ENCODE measurements at places on chromosomes 1 and 21.

GRCh38 chr1:180002437-180002836, 47.8 kb downstream of the CEP350 start:
- no peak for DNase-seq

GRCh38 chr1:234230414-234230862, 142.8 kb upstream of the COA6 start:
- no peak for DNase-seq

DNA sequence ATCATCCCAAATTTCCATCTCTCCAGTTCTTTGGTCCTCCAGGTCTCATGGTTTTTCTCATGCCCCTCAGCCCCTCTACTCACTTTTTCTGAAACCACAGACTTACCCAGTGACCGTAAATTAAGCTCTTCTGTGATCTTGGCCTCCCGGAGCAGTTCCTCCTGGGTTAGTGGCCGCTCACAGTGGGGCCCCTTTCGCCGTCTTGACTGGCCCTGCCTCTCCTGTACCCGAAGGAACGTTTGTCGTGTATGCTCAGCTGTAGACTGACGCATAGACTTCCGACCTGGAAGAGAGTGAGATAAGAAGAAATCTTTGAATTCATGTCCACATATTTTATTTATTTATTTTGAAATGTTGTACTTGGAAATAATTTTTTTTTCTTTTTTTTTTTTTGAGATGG, 5.8 kb downstream of the VPS72 start:
- DNase-seq, result no peak

- peak; percentile 32 for DNase-seq
These were observed 96.9 kb downstream of the PAPPA2 start for GRCh38 chr1:176559878-176560277.

DNA sequence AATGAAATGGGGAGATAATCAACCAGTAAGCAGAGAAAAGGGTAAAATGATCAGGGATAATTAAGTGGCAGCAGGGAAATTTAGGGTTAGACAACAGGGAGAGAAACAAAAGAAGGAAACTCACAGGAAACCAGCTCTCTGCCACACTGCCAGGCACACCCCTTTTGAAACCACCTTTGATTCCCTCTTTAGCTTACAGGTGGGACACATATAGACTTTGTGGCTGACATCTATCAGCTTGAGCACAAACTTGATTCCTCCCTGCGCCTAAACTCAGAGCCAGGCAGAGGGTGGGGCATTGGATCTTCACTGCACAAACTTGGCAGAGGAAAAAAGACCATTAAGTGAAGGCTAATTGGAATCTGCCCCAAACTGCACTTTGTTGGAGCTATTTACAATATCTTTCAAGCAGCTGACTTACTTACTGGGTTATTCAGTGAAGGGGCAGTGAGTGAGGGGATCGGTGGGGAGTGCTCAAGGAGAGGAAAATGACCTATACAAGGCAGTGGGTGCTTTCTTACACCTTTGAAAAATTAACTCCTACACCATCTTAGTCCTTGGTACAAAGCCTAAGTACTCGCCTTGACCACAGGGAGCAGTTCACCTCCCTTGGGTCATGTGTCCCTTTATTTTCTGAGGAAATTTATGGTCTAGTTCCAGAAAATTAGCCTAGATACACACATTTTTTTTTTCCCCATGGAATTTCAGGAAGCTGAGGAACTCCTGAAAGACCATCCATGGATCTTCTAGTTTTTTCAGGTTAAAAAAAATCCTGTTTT, 60.2 kb downstream of the PBX1 start:
- no peak for DNase-seq

DNA sequence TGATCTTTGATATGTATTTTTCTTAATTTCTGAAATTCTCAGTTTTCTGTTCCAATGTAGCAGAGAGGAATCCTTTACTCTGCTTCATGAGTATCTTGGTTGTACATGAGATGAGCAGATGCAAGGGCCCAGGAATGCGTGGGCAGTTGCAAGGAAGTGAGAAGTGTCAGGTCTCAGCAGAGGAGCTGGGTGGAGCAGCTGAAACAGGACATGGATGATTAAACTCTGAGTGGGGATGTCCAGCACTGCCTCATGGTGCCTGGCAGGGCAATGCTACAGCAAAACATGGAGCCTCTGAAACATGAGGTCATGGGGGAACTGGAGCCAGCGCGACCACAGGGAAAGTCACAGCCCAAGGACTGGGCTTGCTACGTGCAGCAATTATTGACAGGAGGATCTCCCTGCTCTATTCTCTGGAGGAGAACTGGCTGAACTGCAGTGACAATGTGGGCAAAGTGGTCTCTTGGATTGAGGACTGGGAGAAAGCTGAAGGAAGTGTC, 48.4 kb downstream of the COLGALT2 start:
- no peak for DNase-seq

DNA sequence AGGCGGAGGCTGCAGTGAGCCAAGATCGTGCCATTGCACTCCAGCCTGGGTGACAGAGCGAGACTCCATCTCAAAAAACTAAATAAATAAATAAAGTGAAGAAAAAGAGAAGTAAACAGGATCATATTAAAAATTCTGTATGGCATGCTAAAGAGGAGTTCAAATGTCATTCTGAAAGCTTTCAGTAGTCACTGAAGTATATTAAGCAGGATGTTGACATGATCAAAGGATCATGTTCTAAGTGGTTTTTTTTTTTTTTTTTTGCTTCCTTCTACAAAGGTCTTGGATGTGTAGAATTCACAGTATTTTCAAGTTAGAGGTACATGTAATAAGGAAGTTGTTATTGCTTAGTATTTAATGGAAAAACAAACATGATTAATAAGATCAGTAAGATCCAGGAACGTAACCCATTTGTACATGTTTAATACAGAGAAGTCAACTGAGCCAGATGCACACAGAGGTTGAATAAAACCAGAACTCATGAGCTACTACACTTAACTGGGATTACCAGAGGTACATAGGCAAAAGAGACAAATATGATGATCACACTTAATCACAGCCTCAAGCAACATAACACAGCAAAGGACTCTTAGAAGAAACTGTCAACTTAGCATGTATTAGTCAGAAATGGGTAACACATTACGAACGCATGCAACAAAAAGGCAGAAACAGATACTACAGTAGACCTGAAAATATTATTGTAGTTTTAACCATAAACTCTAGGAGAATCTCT, 12.2 kb downstream of the CDC42BPA start:
- no peak for DNase-seq

DNA sequence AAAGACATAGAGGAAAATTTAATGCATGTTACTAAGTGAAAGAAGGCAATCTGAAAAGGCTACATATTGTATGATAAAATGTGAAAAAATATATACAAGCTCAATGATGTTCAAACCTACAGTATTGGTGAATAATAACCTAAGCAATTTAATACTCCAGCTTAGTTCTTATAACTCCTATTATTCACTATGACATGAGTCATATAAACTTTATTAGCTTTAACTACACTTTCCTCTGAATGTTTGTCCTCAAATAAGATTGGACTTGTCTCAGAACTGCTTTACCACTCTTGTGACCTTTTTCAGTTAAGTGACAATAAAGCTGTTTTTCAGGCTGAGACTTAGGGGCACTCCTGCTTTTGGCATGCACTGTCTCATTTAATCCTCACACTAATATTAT, 50.9 kb downstream of the CNST start:
- DNase-seq, result no peak

DNA sequence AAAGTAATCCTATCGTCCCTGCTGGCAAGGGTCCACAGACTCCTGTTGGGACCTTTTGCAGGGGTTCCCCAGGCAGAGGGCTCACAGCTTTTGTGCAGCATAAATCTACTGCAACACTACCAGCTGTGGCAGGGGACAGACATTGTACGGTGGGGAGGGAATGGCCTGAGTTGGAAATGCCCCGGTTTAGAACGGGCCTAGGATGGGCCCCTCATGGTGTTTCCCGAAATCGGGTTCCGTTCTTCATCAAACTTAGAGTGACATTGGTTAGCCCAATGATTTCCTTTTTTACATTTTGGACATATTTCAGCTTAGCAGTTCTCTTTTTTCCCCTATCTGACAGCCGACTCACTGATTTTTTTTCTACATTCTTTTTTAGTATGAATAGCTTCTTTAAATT, 26.5 kb upstream of the SAMD11 start:
- DNase-seq, result peak; percentile 10

DNA sequence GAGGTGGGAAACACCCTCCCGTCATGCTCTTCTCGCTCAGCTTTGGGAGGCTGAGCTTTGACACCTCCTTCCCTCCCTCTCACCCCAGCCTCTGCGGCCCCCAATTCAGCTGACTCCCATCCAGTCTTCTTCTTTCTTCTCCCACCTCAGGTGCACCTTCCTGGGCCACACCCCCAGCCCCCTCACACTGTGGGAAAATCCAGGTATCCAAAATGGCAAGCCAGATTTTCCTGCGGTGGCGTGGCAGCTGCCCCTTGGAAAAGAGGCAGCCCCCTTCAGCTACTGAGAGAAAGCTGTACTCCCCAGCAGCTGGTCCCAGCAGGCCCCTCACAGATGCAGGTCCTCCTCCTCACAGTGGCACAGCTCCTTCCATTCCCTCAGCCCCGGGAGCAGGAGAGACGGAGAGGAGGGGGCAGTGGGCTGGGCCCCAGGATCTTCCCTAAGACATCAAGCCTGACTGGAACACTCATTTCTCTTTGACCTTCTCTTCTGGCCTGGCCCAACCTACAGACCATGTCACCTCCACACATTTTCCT, 61.6 kb downstream of the OPTC start:
- DNase-seq, result no peak

DNA sequence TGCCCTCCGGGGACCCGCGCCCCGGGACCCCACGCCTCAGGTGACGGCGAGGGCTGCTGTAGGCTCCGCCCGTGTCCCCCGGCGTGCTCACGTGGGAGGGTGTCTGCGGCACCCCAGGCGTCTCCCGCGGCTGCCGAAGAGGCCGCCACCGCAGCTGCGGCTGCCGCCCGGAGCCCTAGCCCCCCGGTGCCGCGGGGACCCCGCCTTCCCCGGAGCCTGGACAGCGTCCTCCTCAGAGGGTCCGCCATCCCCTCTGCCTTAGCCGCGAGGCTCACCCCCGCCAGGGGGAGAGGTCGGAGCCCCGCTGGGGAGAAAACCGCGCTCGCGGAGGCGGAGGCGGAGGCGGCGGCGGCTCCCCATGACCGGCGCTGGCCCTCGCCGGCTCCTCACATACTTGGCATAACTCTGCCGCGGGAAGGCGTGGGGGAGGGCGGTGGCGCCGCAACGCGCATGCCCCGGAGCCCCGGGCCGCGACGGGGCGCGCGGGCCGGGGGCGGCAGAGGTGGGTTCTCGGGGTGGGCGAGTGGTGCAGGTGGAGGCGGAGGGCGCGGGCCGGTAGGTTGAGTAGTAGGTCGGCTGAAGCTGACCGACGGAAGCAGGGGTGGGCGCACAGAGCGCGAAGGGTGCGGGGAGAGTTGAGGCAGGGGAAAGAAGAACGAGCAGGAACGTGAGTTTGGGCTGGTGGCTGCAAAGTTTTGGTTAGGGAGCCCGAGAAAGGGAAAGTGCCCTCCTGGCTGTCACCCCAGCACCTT, 700 bp upstream of the SYDE2 start:
- peak; percentile 84 for DNase-seq

DNA sequence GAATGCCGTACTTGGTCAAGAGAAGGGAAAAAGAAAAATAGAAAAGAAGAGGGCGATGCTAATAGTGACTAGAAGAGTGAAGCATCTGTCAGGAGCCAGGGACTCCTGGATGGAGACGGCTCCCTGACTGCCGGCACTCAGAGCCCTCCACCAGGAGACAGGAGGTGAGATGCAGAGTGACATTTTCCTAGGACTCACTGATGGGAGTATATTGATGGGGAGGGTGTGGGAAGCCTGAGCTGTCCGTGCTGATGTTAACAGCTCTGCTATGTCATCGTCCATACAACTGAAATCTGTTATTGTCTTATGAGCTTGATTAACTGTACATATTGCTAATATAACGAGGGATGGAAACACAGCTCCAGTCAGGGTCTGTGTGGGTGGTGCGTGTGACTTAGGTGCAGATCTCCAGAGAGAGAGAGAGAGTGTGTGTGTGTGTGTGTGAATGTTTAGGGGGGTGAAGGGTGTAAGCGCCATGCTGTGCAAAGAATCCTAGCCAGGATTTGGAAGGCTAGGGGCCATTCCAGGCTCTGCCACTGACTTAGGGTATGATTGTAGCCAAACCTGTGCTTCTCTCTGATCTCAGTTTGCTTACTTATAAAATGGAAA, 123.0 kb upstream of the KLHDC7A start:
- no peak for DNase-seq

DNA sequence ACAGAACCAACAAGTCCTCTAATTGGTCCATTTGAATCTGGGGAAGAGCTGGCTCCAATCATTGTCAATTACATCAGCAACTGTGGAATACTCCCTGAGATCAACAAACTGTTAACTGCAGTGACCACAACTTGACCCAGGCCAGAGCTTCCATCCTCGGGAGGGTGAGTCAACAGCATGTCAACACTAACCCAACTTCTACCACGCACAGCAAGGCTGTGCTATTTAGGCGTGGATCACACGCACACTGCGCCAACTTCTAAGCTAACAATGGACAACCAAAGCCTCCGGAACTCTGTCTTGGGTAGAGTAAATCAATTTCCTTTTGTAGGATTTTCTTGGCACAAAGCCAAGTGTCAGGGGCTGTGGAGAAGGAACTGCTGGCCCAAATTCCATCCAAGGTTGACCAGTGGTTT, 30.4 kb downstream of the APP start:
- DNase-seq, result no peak

GRCh38 chr1:245255783-245256182, 101.0 kb downstream of the KIF26B start:
- DNase-seq, result no peak

DNA sequence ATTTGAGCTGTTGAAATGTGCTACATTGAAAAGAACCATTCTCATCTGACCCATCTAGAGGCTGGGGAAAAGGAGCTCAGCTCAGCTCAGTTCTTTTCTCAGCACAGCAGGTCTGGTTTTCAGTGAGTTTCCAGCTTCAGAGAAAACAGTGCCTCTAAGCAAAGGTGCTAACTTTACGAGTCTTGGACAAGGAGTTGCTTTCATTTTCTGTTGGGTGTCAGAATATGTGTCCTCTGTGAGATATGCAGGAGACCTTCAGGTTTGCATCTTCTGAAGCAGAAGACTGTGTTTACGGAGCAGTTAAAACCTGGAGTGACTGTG, 321.3 kb upstream of the USP24 start:
- DNase-seq, result no peak

GRCh38 chr1:10803971-10804820, 7.8 kb upstream of the CASZ1 start:
- no peak for DNase-seq

Data from B cell (primary cell).